ENCODE measurements at places on chromosomes 16 and 17.
A peak's percentile ranks its signal among the peaks of the same experiment; 100 is the strongest.

DNA sequence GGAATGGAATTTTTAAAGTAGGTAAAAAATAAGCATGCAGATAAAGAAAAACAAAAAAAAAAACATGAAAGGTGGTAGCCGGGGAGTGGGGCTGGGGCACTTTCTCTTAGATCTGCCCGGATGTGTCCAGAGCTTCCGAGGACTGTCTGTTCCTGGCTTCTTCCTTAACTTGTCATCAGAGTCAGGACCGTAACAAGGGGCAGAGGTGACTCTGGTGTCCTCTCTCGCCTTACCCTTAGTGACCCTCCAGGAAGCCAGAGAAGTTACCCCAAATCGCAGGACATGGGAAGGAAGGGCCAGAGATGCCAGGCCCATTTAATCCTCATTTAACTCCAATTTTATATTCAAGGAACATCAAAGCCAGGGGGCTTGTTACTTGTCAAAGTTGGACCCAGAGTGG, 115.5 kb downstream of the ABCC6 start:
- no peak for DNase-seq

- no peak for DNase-seq
Observed at GRCh38 chr17:10458701-10459100, 10.7 kb downstream of the MYH4 start.

GRCh38 chr17:40937384-40937819, at the start of gene KRT23:
TSS of gene KRT23 (minus strand) at chr17:40937646. CDS start at chr17:40936603, 1,043 bp downstream.
- DNase-seq: no peak

DNA sequence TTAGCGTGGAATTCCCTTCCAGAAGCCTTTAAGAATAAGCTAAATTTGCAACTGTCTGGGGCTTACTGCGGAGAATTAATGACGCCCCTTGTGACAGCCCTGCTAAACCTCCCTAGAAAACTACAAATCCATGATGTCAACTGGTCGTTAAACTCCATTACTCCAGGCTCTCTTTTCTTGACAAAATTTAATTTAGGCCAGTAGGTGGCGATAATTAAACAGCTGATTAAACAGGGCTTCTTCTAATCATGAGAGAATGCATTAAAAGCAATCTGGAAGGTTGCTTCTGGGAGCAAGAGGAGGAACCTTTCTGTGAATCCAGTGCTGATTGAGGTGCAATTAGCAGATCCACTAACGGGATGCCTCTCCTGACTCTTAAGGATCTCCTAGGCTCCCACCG, 8.1 kb upstream of the NLRP1 start:
- DNase-seq: peak; percentile 41

DNA sequence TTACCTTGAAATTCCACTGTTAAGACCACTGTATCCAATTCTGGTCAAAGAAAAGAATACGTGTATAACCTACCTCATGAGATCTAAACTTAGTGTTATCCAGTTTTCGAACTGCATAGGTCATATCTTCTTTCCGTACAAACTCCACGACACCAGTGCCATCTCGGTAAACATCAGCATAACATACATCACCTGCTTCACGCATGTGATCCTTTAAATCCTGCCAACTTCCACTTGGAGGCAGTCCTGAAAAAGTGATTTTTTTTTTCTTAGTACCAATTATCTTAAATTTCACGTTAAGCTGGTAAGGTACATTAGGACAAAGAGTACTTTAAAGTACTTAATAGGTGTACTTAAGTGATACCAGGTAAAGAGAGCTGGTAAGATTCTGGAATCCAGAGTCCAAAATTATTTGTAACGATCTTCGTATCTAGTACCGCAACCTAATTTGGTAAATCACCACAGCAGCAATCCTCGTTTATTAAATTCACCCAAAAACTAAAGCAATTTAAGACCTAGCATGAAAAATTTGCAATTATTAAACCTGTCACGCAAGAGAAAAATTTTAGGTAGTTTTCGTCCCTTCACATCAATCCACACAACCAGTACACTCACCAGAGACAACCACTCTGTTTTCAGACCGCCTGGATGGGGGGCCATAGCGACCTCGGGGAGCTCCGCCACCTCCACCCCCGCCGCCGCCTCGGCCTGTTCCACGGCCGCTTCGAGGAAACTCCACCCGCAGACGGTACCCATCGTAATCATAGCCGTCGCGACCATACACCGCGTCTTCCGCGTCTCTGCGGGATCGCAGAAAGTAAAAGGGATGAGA, 1.1 kb downstream of the SRSF1 start:
- no peak for DNase-seq
